Uterus (tissue), 4 donors: ENCODE measurements at places on chromosomes 7 and 10. TPM values are rescaled to one million over a fixed set of nuclear protein-coding genes. Genes with fewer than 3 reads are reported as not detected.

DNA sequence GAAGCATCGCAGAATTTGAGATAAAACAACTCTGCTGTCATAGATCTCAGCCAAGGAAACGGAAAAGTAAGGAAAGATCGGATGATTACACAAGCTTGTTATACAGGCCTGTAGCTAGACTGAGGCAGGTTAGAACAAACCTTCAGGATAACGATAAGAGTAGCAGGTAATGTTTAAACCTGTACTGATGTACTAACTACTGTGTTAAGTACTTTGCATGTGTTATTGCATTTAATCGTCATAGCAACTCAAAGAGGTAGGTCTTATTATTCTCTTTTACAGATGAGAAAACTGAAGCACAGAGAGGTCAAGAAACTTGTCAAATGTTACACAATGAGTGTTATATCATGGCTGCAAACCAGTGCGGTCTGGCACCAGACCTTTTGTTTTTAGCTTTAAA is 352.5 kb downstream of the GPAM start:
- no peak for DNase-seq

DNA sequence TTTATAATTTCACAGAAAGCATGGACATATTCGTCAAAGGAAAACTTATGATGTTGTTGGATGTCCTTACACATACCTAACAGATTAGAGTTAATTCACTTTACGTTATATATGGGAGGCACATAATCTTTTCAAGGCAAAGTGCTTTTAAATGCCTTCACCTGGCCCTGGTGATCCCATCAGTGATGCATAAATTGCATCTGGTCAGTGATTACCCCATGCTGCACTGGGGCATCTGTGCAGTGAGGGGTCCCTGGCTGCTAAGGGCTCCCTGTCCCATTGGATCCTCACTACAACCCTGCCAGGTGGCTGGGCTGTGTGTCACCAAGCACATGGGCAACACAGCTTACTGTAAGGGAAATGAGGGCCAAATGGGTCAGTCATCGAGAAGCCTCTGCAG is 441.1 kb downstream of the RPS24 start:
- no peak for DNase-seq

GRCh38 chr10:79979976-79980687 is 31.2 kb upstream of the SFTPD start:
- no peak for DNase-seq

DNA sequence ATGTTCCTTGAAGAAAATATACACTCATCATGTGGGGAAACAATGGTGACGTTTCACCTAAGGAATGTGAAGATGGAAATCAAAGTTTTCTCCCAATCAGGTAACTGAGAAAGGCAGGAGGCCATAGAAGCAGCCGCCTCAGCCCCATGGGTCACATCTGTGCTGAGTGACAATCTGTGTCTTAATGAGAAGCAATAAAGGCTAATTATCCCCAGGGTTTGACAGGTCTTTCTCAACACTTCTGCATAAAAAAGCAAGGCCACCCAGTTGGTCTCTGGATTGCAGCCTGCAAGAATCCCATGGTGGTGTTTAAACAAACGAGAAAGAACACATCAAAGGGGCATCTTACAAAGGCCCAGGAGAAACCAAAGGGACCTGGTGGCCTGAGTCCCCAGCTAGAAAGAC is 91.1 kb upstream of the TNS3 start:
- DNase-seq: no peak

The SFTPA2 gene
- total RNA-seq: 0.21 TPM

The TAS2R5 gene
- total RNA-seq: 12.0 TPM

DNA sequence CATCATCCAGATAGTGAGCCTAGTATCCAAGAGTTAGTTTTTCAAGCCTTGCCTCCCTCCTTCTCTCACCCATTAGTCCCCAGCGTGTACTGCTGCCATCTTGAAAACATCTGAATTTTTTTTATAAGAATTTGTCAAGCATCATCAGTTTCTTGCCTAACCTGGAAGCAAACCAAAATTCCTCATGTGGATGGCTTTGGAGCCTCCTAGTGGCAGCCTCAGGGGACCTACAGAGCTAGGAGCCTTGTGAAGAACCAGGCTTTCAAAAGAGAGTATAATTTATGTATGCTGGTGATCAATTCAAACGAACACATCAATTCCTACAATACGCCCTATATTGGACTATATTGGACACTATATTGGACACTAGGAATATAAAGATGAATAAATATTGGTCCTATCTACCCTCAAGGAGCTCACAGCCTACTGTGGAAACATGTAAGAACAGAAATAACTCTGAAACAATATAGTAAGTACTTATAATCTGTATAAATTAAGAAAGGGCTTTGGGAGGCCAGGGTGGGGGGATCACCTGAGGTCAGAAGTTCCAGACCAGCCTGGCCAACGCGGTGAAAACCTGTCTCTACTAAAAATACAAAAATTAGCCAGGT is 63.4 kb downstream of the HPSE2 start:
- no peak for DNase-seq

- no peak for DNase-seq
Observed at GRCh38 chr7:155589001-155589980, 42.9 kb upstream of the CNPY1 start.

The RSPH10B gene
- 1.6 TPM for total RNA-seq

DNA sequence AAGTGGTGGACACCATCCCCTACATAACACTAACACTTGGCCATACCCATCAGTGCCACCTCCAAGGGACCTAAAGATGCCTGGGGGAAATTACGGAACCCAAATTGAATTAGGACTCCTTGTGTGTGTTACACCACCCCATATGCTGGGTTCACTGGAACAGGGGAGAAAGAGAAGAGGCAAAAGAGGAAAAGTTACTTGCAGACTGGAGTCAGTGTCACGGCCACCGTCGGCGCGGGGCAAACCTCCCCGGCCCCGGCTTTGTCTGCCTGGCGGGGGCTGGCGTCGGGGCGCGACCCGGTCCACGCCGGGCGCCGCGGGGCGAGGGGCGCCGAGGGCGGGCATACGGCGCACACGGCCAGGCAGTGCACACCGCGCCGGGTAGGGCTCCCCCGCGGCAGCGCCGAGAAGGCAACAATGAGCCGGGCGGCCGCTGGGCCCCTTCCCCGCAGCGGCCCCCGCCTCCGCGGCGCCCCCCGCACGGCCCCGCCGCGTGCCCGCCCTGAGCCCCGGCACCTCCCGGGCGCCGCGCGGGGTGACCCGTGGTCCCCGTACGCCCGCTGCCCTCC is 171.1 kb downstream of the FAM107B start:
- DNase-seq: no peak

The PNLIPRP2 gene
- total RNA-seq: not detected

The C10orf67 gene
- not detected for total RNA-seq

DNA sequence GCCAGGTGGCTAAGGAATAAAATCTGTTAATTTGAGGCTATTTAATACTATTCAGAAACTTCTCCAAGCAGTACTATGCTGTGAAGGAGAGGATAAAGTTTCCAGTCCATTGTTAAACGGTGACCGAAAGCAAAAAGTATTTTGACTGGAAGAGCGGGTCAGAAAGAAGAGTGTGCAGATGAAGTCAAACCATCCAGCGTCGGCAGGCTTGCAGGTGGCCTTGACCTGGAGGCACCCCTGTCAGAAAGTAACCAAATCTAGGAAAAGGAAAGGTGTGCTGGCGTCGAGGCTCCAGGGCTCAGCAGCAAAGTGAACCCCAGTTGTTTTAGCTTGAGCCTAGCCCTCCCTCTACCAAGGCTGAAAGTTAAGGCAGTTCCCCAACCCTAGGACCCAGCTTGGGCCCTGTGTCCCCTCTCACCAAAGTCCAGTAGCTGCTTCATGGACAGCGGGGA is 544 bp downstream of the PDK4 start:
- peak; percentile 25 for DNase-seq

DNA sequence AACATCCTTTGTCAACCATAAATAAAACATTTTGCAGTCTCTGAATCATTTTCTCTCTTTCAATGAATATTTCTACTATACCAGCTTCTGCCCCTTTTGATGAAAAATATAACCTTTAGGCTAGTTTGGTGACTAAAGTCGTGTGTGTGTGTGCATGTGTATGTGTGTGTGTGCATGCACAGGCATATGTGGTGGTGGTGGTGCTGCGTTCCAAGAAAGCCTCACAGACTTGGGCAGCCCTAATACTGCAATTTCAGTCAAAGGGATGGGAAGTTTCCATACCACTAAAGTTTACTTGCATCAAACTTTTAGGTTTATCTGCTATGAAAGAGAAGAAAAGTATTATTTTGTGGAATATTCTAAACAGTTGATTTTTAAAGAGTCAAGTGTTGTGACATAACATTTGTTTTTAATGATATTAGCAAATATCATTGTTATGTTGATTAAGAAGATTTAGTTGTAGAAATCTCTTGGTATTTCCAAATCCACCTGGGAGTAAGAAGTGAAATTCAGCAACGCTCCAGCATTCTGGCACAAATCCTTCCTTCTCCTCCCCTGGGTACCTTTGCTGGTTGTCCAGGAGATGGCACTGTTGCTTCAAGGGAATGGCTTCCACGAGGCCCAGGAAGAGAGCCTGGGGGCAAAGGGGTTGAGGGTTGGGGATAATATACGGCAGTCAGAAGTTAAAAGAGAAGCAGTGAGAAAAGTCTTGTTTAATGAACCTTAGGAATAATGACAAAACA is 41.5 kb downstream of the ASB4 start:
- peak; percentile 68 for DNase-seq

GRCh38 chr7:157502701-157503111 is 165.9 kb downstream of the DNAJB6 start:
- peak; percentile 20 for DNase-seq

The CALHM1 gene
- not detected for total RNA-seq

- peak; percentile 55 for DNase-seq
Observed at GRCh38 chr10:30435073-30435422, 1.1 kb downstream of the MAP3K8 start.

GRCh38 chr10:30420766-30421165 is 13.2 kb upstream of the MAP3K8 start:
- DNase-seq: no peak

DNA sequence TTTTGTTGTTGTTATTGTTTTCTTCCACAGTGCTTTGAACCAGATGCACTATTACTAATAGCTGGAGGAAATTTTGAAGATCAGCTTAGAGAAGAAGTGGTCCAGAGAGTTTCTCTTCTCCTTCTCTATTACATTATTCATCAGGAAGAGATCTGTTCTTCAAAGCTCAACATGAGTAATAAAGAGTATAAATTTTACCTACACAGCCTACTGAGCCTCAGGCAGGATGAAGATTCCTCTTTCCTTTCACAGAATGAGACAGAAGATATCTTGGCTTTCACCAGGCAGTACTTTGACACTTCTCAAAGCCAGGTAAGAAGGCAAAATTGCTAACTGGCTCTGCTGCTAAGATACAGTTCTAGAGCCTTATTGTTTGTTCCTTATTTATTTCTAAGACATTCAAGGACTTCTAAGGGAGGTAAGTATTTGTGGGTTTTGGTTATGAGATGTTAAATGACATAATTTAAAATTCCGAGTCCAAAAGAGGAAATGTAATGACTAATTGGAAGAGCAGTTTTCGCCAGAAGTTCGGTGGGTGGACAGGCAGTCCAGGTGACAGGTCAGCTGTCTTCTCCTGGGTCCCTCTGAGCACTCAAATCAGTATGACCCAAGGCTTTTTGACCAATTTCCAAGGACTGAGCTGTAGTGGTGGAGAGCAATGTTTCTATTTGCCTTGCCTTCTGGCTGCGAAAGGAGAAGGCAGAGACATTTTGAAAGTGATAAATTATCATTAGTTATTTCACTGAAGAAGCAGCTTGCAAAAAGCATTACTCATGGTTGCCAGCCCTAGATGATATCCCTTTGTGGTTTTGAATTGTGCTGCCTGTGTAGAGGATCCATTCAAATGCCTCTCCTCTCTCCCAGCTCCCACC is 10.1 kb downstream of the SLC39A12 start:
- DNase-seq: no peak

- no peak for DNase-seq
Observed at GRCh38 chr7:130473876-130474275, 18.0 kb upstream of the MEST start.

The IFIT5 gene
- total RNA-seq: 25.3 TPM

The CPA2 gene
- 1.2 TPM for total RNA-seq

DNA sequence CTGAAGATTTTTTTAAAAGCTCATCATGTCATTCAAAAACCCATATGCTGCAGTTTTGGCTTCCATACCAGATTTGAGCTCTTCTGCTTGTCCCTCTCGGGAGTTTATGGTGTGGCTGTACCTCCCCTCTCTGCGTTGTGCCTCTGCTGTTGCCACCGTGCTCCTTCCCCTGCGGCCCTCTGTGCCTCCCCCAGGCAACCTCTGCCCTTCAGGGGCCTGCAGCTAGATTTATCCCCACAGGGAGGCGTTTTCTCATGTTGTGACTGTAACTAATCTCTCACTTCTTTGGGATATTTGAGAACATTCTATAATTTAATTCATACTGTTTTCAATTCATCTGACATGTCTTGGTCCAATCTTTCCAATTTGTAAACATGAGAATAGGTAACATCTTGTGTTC is 52.7 kb downstream of the TASOR2 start:
- no peak for DNase-seq

The GPNMB gene
- 121 TPM for total RNA-seq

The SLC16A9 gene
- 10.5 TPM for total RNA-seq

The DNAJC12 gene
- total RNA-seq: 3.8 TPM

GRCh38 chr10:112721080-112721698 is 228.9 kb upstream of the TCF7L2 start:
- no peak for DNase-seq

The PCDH15 gene
- total RNA-seq: not detected

DNA sequence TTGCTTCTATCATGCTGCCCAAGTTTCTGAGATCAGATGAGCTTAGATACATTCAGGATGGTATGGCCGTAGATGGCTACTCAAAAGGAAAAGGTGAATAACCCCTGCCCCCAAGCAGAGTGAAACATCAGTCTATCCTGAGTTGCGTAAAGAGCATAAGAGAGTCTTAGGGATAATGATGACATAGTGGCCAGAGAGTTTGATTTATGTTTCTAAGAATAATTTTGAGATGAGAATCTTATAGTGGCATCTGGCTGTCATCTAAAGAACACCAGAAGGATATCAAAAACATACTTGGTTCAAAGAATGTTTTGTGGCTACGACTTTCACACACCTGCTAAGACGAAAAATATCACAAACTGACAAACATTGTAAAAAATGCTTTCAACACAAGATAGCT is 20.6 kb downstream of the PIK3CG start:
- no peak for DNase-seq

The HSPA12A gene
- total RNA-seq: 8.8 TPM

- DNase-seq: no peak
Observed at GRCh38 chr7:129729511-129729910, 118.0 kb downstream of the NRF1 start.

DNA sequence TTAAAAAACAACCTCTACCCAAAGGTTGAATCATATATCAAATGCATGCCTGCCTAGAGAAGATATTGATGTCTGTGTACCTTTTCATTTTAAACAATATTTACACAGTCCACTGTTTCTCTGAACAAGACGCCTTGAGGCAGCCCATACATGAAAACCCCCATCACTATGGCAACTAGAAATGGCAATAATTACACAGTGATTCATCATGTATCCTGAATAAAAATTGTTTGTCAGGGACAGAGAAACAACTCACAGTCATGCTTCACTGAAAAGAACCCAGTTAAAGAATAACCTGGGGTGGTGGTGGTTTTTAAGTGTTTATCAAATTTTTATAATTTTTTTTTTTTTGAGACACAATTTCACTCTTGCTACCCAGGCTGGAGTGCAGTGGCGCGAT is 19.7 kb downstream of the DNAJC12 start:
- no peak for DNase-seq

The TBC1D12 gene
- 7.2 TPM for total RNA-seq

The PRPS1L1 gene
- total RNA-seq: not detected
